ENCODE measurements at places on chromosomes 16 and 17. TPM values are rescaled to one million over a fixed set of nuclear protein-coding genes. Genes with fewer than 3 reads are reported as not detected.
A peak's percentile ranks its signal among the peaks of the same experiment; 100 is the strongest.

- DNase-seq = no peak
Observed at GRCh38 chr17:64357191-64357981, 33.3 kb downstream of the PECAM1 start.

DNA sequence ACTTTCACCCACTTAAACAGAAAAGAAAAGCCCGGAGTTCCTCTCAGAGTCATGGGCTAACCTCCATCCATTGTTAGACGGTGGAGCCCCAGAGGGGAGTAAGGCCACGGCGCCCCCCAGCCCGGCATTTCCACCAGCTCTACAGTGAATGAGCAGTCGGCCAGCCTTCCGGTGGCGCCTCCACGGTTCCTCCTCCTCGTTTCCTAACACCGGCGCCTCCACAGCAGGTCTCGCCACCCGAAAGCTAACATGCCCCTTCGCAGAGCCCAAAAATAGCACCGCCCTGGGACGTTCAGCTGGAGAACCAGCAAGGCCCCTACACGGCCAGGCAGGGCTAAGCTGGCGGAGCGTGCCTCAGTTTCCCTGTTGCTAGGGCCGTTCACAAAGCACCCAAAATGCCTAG, 858 bp downstream of the MMD start:
- peak; percentile 56 for DNase-seq

DNA sequence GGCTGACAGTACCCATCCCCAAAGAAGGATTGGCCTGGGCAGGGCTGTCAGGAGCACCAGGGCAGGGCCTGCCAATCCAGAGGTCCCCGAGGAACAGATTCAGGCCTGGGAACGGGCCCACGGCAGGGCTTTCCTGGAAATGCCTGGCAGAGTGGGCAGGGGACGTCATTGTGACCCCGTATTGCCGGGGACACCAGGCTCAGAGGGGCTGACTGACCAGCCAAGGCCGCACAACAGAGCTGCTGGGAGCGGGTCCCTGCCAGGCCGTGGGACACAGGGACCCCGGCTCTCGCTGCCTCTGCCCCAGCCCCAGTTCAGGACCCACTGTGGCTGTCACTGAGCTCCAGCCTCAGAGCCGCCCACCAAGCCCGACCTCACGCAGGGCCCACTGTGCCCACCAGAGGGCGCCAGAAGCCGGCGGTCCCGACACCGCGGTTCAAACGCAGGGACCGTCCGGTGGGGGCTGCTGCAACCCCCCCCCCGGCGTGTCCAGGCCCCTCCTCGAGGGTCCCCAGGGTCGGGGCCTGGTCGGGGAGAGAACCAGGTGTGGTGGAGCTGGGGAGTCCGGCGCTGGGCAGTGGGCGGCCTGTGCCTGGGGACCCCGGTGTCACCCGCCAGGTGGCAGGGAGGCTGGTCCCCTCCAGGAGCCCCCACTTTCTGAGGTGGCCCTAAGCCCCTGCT, 15.2 kb upstream of the SSTR5 start:
- no peak for DNase-seq

GRCh38 chr17:52170963-52171572, 12.6 kb upstream of the CA10 start:
- no peak for DNase-seq

DNA sequence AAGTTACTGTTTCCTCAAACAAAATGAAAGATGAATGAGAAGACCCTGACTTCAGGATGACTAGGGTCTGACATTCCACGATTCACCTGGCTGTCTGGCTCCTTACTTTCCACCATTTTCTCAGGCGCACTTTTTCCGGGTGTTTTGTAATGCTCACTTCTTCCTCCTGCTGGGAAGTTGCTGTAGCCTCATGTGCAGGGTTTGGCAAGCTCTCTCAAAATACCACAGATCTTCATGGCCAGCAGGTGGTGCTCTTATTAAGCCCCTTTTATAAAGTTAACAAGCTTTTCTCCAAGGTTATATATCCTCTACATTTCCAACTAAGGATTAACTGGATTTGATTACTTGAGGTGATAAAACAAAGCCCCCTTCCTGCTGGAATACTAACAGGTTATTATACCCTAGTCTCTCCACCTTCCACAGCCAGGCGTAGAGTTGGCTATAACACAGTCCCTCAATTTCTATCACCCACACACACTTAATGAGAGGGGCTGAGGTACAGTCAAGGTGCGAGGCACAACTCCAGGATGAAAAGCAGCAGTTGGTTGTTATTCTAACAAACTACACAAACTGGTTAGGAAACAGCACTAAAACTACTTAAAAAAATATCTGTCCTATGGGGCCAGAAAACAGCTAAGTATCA, 45.4 kb downstream of the STH start:
- DNase-seq = no peak

DNA sequence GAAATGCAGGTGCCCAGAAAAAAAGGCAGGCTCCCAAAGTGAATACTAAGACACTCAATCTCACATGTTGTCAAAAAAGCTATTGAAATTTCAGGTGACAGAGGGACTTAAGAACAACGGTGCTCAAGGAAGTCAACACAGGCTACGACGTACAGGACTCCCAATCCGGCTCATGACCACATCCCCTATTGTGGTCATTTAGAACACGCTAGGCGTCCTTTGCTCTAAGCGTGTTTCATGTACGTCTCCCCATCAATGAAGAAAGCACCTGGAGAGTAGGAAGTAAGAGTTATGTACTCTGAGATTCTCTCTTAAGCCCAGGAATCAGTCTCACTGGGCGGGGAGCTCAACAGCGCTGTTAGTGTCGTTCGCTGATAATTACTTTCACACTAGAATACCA, 94.1 kb downstream of the MRM3 start:
- no peak for DNase-seq

CYB5D1 gene
- total RNA-seq = 18.0 TPM

TMIGD1 gene
- total RNA-seq = not detected

- DNase-seq = no peak
Observed at GRCh38 chr17:51319186-51319585, 58.8 kb downstream of the UTP18 start.

ASIC2 gene
- total RNA-seq = 1.1 TPM

- no peak for DNase-seq
Observed at GRCh38 chr17:77613627-77614026, 344.9 kb upstream of the TNRC6C start.

ARHGDIG gene
- total RNA-seq = 1.2 TPM

TAT gene
- total RNA-seq = not detected
